Panc1 (cell line): ENCODE measurements at places on chromosomes 16 and 17. TPM values are rescaled to one million over a fixed set of nuclear protein-coding genes. Genes with fewer than 3 reads are reported as not detected.
A peak's percentile ranks its signal among the peaks of the same experiment; 100 is the strongest.

DNA sequence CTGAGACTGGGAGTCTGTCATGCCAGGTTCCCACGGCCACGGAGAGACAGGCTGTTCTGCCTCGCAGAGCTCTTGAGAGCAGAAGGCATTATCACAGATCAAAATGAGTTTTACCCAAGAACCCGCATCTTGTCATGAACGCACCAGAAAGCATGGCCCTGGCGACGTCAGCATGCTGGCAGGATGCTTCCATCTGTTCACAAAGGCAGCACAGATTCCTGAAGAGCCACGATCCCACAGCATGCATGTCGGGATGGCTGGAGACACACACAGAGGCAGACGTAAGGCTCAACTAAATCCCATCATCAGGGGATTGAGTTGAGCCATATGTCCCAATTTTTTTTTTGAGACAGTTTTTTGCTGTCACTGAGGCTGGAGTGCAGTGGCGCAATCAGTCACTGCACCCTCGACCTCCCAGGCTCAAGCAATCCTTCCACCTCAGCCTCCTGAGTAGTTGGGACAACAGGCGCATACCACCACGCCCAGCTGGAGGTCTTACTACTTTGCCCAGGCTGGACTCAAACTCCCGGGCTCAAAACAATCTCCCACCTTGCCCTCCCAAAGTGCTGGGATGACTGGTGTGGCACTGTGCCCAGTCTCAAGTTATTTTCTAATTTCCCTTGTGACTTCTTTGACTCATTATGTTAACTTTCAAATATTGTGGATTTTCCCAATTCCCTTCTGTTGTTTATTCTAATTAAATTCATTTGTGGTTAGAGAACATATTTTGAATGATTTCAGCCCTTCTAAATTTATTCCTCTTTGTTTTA is 11.1 kb downstream of the FANCA start:
- no peak for DNase-seq

GRCh38 chr17:20992987-20993862 is 49.6 kb downstream of the USP22 start:
- peak; percentile 35 for DNase-seq

- no peak for DNase-seq
Observed at GRCh38 chr16:85221771-85222154, 109.5 kb upstream of the CIBAR2 start.

GRCh38 chr17:32777436-32777835 is 99.5 kb downstream of the MYO1D start:
- DNase-seq = peak; percentile 27

The PDE6G gene
- total RNA-seq = 0.85 TPM

GRCh38 chr16:73231944-73232554 is 184.1 kb upstream of the ZFHX3 start:
- DNase-seq = no peak

The HASPIN gene
- 10.6 TPM for total RNA-seq

The CACNG4 gene
- total RNA-seq = 40.3 TPM

GRCh38 chr17:48769009-48769675 is 40.6 kb upstream of the HOXB13 start:
- no peak for DNase-seq

The EMP2 gene
- 13.8 TPM for total RNA-seq

- no peak for DNase-seq
Observed at GRCh38 chr17:50056961-50057330, 1.0 kb downstream of the ITGA3 start.

- DNase-seq = no peak
Observed at GRCh38 chr17:42381898-42382297, 6.3 kb downstream of the STAT3 start.

- DNase-seq = no peak
Observed at GRCh38 chr17:74359916-74360315, 1.8 kb downstream of the BTBD17 start.

The PERCC1 gene
- total RNA-seq = not detected

DNA sequence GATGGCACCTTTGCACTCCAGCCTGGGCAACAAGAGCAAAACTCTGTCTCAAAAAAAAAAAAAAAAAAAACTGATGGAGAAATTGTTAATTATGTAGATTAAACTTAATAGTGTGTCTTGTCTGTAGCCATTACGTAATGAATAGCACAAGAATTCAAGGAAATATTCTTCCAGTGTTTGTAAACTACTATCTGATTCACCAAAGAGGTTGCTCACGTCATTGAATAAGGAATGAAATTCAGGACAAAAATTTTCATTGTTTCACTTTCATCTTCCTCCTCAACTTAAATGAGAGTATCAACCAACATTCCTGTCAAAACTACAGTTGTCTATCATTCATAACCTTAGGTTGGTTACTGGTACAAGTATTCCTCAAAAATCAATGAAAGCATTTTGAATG is 30.7 kb upstream of the MYO18A start:
- no peak for DNase-seq

The FLCN gene
- total RNA-seq = 71.6 TPM

GRCh38 chr17:68334393-68334792 is 43.1 kb downstream of the ARSG start:
- no peak for DNase-seq

GRCh38 chr17:80034791-80035686 is 633 bp downstream of the TBC1D16 start:
- DNase-seq = no peak

DNA sequence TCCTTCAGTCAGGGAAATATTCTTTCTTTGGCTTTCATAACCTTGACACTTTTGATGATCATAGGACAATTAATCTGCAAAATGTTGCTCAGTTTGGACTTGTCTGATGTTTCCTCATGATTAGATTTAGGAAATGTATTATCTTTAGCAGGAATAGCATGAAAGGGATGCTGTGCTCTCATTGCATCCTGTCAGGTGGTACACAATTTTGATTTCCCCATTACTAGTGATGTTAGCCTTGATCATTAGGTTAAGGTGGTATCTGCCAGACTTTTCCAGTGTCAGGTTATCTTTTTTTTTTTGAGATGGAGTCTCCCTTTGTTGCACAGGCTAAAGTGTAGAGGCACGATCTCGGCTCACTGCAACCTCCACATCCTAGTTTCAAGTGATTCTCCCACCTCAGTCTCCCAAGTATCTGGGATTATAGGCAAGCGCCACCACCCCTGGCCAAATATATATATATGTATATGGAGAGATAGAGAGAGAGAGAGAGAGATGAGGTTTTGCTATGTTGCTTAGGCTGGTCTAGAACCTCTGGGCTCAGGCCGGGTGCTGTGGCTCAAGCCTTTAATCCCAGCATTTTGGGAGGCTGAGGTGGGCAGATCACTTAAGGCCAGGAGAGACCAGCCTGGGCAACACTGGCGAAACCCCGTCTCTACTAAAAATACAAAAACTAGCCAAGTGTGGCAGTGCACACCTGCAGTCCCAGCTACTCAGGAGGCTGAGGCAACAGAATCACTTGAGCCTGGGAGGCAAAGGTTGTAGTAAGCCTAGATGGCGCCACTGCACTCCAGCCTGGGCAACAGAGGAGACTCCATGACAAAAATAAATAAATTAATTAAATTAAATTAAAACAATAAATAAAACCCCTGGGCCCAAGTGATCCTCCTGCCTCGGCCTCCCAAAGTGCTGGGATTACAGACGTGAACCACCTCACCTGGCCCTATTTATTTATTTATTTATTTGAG is 15.8 kb upstream of the CAVIN1 start:
- DNase-seq = no peak

GRCh38 chr16:7482596-7483290 is 150.1 kb downstream of the RBFOX1 start:
- no peak for DNase-seq

GRCh38 chr16:87264634-87265033 is 52.6 kb downstream of the C16orf95 start:
- no peak for DNase-seq

DNA sequence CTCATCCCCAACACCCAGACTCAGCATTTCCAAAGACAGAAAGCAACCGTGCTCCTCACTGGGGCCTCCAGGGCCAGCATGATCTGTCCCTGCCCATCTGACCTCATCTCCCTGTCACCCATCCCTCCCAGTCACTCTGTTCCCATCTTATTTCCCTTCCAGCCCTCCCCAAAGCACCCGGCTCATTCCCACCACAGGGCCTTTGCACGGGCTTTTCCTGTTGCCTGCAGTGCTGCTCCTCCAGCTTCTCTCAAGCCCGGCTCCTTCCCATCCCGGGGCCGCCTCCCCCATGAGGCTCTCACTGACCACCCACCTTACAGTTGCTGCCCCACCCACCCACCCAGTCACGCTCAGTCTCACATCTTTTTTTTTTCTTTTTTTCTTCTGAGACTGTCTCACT is 54.8 kb downstream of the RMI2 start:
- no peak for DNase-seq

The TRPV3 gene
- total RNA-seq = 0.31 TPM

DNA sequence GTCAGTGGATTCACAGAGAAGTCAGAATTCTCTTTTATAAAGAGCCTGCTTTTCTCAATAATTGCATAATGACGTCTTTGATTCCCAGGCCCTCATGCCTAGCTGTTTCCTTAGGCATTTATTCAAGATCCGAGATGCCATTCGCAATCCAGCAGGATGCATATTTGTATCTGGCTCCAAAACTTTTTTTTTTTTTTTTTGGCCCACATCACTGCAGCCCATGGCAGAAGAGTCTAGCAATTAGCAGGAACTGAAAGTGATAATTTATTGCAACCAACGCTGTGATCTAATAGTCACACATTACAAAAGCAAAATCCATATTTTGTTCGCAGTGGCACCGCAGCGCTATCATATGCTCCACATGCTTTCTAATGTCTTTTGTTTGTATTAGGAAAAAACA is 503.4 kb downstream of the MAF start:
- no peak for DNase-seq

The SLFN14 gene
- not detected for total RNA-seq

The HSF4 gene
- 38.6 TPM for total RNA-seq

DNA sequence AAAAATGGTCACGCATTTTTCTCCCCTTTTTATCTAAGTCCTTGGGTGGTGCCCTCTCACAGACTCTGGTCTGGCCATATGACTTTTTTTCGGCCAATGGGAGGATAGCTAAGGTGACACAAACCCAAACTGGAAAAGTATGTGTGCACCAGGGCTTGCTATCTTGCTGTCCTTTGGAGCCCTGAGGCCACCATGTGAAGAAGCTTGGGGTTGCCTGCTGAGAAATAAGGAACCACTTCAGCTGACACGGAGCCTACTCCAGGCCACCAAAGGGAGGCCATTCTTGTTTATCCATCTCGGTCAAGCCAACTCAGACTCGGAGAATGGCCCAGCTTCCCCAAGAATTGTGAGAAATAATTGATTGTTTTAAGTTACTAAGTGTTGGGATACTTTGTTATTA is 111.4 kb upstream of the ZFHX3 start:
- no peak for DNase-seq

DNA sequence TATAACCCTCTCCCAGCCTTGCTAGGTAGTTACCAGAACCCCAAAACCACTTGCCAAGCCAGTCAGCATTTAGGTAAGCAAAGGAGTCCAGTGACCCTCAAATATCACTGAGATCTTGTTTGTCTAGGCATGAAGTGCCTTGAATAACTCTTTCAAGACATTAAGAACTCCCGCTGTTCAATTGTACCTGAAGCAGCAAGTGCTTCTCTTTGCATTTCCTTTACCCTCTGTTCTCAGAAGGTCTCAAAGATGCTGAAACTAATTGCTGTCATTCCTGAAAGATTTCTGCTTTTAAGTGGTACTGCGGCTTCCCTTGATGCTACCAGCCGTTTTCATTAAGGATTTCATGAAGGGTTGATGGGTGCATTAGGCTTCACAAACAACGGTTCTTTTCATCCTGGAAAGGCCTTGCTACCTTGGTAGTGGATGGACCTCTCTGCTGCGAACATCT is 142.7 kb downstream of the PITPNC1 start:
- no peak for DNase-seq

GRCh38 chr16:31467151-31467773 is 4.7 kb upstream of the TGFB1I1 start:
- no peak for DNase-seq

DNA sequence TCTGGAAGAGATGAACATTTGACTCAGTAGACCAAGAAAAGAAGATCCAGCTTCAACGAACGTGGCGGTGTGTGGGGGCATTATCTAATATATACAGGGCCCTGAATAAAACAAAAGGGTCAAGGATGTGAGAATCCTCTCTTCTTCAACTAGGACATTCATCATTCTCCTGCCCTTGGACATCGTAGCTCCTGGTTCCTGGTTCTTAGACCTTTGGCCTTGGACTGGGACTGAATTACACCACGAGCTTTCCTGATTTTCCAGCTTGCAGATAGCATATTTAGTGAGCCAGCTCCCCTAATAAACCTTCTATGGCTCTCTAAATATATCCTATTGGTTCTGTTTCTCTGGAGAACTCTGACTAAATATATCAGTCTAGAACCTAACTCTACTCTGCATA is 29.5 kb upstream of the HELZ start:
- DNase-seq = no peak

DNA sequence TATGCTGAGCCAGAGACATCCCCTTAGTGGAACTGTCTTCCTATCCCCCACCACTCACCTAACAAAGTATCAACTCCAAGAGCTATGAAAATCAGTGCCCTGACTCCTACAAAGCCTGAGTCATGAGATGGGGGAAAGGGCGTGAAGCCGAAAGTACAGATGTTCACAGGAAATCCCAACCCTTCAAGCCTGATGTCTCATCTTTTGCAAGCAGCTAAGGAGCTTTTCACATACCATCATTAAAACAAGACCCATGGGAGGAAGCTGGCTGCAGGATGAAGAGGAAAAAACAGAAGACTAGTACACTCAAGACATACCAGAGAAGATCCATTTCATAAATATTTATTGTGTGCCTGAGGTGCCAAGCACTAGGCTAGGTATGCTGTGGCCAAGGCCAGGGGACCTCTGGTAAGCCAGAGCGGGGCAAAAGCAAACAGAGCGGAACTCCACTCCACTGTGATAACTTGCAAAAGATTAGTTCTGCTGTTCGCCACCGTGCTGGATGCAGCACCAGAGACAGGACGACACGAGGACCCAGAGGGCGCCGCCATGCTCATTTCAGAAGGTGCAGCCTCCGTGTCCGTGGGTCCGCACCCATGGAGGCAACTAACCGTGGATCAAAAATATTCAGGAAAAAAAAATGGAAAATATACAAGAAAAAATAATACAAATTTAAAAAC is 4.5 kb upstream of the MNT start:
- no peak for DNase-seq

DNA sequence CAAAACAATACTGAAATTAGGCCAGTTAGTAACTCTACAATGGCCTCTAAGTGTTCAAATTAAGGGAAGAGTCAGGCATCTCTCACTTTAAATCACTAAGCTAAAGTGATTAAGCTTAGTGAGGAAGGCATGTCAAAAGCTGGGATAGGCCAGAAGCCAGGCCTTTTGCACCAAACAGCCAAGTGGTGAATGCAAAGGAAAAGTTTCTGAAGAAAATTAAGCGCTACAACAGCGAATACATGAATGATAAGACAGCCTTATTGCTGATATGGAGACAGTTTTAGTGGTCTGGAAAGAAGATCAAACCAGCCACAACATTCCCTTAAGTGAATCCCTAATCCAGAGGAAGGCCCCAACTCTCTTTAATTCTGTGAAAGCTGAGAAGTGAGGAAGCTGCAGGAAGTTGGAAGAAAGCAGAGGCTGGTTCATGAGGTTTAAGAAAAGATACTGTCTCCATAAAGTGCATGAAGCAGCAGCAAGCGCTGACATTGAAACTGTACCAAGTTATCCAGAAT is 12.1 kb downstream of the RFWD3 start:
- DNase-seq = no peak
